T47D (cell line): ENCODE measurements at places on chromosomes 6 and 20.

DNA sequence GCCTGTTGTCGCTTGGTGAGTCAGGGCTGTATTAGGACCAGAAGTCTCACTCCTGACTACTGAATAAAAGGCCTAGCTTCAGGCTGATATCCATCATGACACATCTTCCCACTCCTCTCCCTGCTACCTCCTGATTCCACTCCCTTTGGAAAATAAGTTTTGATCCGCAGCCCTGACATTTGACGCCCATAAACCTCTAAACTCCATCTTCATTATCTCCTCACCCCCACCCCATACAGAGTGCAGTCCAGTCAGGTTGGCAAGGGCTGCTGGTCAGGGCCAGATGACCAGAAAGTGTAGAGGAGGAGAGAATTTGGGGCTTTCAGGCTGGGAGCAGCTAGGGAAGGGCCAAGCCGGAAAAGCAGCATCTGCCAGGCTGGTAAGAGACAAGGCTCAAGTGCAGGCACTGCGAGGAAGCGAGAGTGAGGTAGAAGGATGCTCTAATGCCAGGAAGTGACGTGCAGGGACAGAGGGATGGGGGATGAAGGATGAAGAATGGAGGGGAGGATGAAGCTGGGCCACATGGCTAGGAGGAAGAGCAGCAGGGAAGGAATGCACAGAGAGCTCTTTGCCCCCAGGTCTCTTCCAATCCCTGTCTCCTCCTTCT is 1.2 kb downstream of the GGT7 start:
- no peak for DNase-seq

DNA sequence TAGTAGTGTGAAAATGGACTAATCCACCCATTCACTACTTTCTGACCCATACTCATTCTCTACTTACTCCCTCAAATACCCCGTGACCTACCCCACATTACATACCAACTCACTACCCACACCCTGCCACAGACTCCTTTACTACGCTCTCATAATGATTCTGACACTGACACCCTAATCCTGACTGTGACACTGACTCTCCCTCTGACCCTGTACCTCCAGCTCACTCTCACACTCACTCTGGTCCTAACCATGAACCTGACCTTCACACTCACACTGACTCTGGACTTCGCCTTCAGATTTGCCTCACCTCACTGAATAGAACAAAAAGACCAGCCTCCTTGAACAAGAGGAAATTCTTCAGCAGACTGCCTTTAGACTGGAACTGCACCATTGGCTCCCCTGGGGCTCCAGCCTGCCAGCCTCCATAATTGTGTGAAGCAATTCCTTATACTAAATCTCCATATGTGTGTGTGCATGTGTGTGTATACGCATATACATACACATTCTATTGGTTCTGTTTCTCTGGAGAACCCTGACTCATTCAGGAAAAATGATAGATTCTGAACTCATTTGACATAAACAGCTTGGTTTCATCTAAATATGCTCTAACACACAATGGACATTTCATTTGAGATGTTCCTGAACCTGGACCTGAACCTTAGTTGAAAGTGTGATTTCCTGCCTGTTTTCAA is 10.5 kb upstream of the ZNF343 start:
- no peak for DNase-seq

GRCh38 chr20:58593880-58594638 is 57.0 kb upstream of the STX16 start:
- no peak for DNase-seq

GRCh38 chr6:44514576-44515193 is 127.2 kb downstream of the CDC5L start:
- no peak for DNase-seq

DNA sequence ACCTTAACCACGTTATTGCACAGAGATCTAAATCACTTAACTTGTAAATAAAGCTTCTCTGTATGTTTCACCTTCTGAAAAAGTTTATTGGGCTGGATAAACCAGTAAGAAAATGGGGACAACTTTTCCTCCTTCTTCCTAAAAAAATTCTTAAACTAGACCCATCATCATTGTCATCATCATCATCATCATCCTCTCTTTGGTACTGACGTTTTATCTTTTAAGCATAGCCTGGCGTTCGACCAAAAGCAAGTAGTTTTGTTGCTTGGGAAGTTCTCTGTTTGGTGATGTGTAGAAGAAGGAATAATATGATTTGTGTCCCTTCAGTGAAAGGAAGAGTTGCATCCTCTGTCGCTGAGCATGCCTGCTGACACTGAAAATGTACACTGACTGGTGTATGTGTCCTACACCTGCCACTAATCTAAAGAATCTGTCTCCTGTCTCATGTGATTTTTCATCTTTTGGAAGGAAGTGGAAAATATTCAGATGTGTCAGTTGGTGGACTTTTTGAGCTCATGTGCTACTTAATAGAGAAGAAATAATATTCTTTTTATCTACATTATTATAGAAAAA is 2.5 kb downstream of the CLVS2 start:
- no peak for DNase-seq

- DNase-seq = no peak
These were observed 614.9 kb downstream of the DOK5 start for GRCh38 chr20:55090286-55090685.

GRCh38 chr6:130620338-130620781 is 206.8 kb upstream of the SMLR1 start:
- DNase-seq = no peak

- no peak for DNase-seq
These were observed 80.2 kb downstream of the CARMIL1 start for GRCh38 chr6:25359191-25359861.
